ENCODE measurements at places on chromosomes 2 and 18.

- no peak for DNase-seq
Measured at GRCh38 chr2:227634201-227634600, 16.9 kb downstream of the SCYGR4 start.

DNA sequence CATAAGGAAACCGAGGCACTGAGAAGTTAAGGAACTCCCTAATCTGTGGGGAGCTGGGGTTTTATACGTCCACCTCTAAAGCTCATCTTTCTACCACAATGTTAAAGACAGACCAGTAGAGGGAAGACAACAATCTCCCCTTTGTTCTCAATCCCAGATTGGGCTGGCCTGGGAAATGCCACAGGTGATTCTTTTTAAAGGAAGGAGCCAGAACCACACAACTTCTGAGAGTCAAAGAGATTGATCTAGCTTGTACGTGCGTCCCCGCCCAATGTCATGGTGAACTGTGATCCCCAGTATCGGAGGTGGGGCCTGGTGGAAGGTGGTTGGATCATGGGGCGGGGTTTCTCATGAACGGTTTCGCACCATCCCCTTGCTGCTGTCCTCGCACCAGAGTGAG lies 81.8 kb upstream of the LCLAT1 start:
- DNase-seq: no peak

- no peak for DNase-seq
Measured at GRCh38 chr2:172342611-172343010, 84.8 kb upstream of the ITGA6 start.

DNA sequence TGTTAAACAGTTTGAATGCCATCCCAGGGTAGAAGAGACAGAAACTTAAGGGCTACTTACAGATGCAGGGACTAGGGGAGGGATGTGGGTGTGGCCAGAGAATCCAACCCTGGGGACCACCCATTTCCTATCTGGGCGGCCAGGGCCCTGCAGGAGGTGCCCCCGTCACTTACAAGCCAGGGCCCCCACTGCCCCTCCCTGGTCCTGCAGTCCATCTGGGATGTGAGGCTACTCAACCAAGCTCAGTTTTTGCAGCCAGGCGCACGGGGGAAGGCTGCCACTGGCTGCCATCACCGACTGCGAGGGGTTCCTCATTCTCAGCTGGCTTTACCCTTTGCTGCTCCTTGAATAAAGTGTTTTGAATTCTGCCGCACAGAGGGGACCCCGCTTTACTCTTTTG lies 42.1 kb downstream of the RRM2 start:
- DNase-seq: no peak

- no peak for DNase-seq
Measured at GRCh38 chr18:62605685-62606084, 82.9 kb downstream of the ZCCHC2 start.

DNA sequence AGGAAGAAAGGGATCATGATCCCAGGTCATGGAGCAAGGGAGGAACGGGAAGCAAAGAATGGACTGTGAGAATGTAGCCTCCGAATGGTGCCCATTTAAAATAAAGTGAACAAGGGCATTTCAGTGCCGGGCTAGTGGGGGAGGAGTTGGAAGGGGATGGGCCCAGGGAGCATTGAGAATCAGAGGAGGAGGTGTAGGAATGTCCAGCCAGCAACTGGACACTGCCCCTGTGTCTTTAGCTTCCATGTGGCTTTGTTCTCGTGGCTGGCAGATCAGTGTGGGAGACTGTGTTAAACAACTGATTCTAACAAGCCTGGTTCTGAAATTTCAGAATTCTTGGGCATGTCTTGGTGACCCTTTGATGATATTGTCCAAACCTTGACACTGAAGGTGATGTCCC lies 1.4 kb upstream of the RNF103 start:
- no peak for DNase-seq

- no peak for DNase-seq
Measured at GRCh38 chr2:159317392-159318088, 31.0 kb upstream of the WDSUB1 start.

GRCh38 chr2:160657196-160657595 lies 163.6 kb upstream of the RBMS1 start:
- no peak for DNase-seq

DNA sequence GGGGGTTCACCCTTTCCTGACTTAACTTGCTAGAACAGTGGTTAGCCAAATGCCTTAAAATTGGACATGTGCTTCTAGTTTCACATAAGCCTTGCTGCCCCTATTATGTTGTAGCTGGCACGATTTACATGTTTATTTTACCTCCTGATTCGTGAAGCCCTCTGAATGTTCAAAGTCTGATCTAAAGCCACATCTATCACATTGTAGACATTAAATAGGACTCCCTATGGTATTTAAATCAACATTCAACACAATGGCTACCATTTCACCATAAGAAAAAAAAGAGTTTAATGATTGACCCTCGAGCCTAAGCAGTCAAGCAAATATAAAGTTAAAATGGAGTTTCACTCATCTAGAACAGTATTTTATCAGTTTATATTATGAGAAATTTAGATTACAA lies 151.5 kb downstream of the GULP1 start:
- DNase-seq: no peak

- no peak for DNase-seq
Measured at GRCh38 chr2:10498525-10499274, 50.6 kb upstream of the ODC1 start.

DNA sequence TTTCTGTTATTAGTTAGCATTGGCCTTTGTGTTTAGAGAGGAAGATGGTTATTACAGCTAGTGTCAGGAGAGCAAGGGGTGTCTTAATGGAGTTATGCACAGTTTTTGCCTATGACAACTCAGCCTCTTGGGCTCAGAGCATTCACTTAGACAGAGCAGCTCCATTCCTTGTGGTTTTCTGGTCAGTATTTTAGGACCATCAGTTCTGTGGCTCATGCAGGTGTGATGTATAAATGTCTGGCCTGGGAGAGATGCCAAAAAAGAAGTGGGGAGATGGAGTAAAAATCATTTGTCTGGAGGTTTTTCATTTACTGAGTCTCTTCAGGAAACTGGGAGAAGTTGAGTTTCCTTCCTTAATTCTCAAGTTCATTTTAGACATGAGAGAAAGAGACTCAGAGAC lies 79.7 kb downstream of the PRKCE start:
- no peak for DNase-seq

All from stimulated activated CD4-positive, alpha-beta T cell treated with anti-CD3 and anti-CD28 coated beads, Interleukin-2, amount 100 ng/mL, for 24 hours (primary cell).